ENCODE measurements at places on chromosomes 12 and 14.

GRCh38 chr14:61116369-61116768, 135.3 kb downstream of the SLC38A6 start:
- no peak for DNase-seq

DNA sequence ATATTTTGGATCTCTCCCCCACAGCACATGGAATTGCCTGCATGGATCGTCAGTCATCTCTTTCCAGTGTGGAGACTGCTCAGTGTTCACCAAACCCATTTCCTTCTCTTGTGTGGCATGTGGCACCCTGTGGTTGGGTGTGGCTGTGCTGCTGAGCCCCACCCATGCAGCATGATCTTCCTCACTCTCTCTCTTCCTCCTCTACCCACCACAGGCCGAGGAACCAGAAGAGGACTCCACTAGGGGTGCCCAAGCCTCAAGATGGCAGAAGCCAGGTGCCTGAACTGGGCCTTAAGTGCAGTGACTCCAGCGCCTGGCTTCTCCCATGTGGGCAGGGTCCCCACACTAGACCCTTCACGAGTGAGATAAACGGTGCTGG, 66.8 kb upstream of the GPR68 start:
- DNase-seq: no peak

- DNase-seq: no peak
Measured at GRCh38 chr12:9144730-9145106, 29.0 kb upstream of the A2M start.

GRCh38 chr12:75509621-75510020, 1.8 kb downstream of the KRR1 start:
- no peak for DNase-seq

- DNase-seq: peak; percentile 59
Measured at GRCh38 chr14:20278414-20278813, 27.3 kb downstream of the TTC5 start.

- DNase-seq: no peak
Measured at GRCh38 chr12:74945771-74946198, 263.9 kb downstream of the KCNC2 start.

DNA sequence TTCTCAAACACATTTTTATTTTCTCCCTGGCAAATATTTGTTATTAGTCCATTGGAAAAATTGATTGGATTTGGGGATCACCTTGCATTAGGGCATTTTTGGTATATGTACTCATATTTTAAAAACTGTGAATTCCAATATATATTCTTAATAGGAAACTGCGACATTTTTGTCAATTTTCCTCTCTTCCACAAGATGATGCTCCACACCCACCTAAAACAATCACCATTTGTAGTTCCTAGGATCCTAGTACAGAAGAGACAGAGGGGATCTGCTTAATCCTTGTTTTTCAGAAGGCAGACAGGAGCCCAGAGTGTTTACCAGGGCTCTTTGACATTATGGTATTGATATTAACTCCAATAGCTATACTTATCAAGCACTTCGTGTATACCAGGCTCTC, 22.8 kb upstream of the OASL start:
- DNase-seq: no peak

- DNase-seq: no peak
Measured at GRCh38 chr14:61565836-61566536, 129.3 kb upstream of the HIF1A start.

DNA sequence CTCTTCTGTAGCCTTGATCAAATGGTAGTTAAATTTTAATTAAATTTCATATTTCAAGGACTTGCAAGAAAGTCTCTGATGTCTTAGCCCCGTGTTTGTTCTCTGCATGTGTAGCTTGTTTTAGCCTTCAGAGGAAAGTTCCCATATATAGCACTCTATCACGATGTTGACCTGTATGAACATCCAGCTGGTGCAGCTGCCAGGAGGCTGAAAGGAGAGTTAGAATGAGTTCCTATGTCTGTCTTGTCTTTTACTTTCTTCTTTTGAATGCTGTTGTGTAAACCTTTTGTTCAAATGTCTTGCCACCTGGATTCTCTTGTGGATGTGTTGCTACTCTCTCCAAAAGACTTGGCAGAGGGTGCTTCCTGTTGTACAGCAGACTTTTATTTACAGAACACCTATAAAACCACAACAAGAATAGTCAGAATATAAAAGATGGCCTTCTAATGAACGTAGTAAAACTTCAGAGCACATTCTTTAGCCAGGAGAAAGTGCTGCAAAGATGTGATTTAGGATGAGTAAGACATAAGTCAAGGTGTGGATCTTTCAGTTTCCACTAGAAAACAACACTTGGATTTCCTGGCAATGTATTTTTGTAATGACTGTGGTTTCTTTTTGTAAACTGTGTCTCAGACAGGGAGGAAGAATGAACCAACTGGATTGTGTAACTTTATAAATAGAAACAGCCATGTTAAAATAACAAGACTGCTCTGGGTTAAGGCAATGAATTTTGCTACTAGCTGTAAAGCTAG, 17.2 kb downstream of the NAV3 start:
- DNase-seq: peak; percentile 73

- DNase-seq: no peak
Measured at GRCh38 chr14:81009346-81009745, 53.9 kb downstream of the TSHR start.

DNA sequence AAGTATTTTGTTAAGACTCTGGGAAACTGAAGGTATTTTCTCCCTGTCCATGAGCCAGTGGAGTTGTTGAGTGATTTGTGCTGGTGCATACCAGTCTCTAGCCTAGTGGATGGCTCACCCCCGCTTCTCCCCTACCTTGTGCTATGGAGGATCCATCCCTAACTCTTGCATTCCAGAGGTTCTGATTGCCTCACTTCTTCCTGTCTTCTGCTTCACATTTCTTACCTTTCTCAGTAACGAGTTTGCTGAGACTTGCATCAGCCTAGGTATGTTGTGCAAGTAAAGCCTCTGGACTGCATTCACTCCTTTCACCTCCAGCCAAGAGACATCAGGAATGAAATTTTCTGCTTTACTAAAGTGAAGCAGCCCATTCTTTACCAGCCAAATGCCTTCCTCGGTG, 391.6 kb downstream of the ZFP36L1 start:
- no peak for DNase-seq

GRCh38 chr12:115799610-115800009, 477.9 kb downstream of the MED13L start:
- no peak for DNase-seq

DNA sequence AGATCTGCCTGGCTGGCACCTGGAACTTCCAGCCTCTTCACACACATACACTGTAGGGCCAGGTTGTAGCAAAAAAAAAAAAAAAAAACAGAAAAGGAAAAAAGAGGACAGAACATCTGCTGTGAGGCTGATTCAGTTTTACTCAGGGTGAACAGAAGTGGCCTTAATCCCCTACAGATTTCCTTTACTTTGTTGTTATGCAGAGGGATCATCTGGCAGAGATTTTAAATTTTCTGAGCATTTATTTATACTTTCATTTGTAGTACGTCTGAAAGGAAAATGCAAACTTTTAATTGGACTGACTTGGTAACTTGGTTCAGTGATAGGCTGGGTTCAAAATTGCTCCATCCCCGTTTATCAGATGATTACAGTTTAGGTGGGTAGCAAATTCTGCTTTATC, 50.8 kb upstream of the PRICKLE1 start:
- DNase-seq: no peak

DNA sequence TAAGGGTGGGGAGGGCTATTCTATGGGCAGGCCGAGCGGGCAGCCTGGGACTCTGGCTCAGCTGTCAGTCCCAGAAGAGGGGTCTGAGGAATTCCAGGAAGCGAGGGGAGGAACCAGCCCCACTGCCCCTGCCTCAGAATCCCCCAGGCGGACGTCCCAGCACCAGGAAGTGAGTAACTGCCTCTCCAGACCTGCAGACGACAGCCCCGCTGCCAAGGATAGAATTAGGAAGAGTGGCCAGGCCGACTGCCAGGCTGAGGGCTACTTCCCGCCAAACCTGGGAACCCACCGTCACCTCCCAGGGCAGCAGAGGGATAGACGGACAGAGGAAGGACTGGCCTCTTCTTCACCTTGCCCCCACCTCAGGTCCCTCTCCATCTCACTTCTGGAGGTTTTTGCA, 6.7 kb upstream of the BDKRB2 start:
- peak; percentile 55 for DNase-seq

- DNase-seq: no peak
Measured at GRCh38 chr12:40238266-40238902, 13.6 kb downstream of the LRRK2 start.

GRCh38 chr12:45745861-45746277, 16.4 kb downstream of the ARID2 start:
- no peak for DNase-seq

GRCh38 chr12:62282057-62282774, 22.0 kb downstream of the USP15 start:
- DNase-seq: no peak

GRCh38 chr12:130700492-130701401, 15.4 kb downstream of the RIMBP2 start:
- no peak for DNase-seq

DNA sequence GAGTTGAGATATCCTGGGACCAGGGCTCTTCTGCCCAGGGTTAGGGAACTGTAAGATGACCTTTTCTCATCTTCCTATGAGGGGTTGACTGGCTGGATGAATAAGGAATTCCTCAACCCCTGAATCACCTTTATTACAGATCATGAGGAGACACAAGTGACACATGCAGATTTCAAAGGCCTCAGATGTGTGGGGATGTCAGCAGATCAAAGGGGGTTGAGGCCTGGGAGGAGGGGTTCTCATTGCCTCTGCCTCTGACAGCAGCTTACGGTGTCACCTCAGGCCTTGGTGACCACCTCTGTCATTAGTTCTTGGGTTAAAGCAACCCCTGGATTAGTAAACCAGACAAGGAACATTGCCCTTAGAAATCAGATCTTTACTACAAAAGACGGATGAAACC, 2.1 kb upstream of the KRT72 start:
- DNase-seq: no peak

DNA sequence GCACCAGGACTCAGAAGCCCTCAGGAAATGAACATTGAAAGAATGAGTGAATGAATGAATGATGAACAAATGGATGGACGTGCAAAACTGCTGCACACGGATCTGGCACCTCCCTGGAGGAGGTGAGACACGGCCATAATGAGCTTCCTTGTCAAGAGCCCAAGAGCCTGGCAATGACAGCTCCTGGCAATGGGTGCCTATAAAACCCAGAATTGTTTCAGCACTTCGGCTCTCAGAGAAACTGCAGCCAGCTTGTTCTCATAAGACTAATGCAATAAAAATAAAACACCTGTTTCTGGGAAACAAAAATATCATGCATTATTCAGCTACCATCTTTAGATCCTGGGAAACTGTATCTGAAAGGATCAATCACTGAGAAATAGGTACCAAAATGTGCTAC, 200.5 kb upstream of the SFSWAP start:
- DNase-seq: no peak

GRCh38 chr12:80679346-80680131, 27.9 kb upstream of the MYF6 start:
- no peak for DNase-seq

DNA sequence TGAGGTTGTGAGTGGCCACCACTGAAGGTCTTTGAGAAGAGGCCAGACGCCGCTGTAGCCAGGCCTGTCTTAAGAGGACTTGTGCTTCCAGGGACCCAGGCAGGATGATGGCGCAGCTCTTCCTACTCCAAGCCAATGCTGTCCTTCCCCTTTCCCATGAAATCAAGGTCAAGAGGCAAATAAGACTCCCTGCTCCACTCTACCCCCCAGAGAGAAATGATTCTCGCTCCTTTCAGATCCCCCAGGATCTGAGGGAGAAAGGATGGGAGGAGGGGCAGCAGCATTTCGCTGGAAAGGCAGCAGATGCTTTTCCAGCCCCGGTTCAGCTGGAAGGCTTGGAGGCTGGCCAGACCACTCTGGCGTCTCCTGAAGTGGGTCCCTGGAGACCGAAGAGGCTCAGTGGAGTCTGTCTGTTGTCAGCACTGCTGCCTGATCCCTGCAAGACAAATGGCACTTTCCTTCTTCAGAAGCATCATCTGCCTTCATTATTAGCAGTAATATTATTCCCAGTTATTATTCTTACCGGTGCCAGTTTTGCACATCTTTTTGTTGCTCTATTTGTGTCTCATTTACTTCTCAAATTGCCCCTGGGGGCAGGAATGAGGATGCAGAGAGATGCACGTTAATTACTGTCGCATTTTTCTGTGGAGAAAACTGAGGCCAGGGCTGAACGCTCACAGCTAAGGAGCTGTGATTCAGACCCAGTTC, 51.4 kb downstream of the C14orf132 start:
- peak; percentile 88 for DNase-seq

- peak; percentile 95 for DNase-seq
Measured at GRCh38 chr12:95633049-95633731, 81.9 kb upstream of the USP44 start.

DNA sequence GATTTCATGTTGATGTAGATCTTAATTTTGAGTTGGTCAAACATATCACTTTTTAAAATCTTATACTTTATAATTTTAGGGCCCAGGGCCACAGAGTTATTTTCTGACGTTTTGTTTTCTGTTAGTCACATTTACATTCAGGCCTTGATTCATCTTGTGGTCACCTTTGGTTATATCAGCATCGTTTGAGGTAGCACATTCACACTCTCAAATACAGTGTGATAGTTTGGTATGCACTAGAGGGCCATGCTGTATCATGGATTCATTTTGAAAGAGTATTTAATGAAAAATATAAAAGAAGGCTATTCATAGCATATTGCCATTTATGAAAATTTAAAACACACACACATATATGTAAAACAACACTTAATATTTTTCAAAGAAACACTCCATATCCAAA, 274.6 kb downstream of the RAD51B start:
- DNase-seq: peak; percentile 38

DNA sequence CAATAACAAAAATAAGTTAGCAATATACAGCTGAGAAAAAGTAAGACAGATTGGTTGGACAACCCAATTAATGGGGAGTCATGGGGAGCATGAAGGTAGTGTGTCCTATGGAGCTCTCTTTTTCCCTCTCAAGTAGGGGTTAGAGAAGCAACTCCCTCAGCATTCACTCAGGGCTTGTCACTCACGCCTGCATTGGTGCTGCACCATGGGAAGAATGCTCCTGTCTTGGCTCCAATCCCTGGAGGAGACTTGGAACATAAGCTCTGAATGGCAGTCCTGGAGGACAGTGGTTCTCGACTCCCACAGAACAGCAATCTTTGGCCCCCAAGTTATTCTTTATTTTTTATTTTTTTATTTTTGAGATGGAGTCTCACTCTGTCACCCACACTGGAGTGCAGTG, 113.8 kb downstream of the DAAM1 start:
- no peak for DNase-seq
